Heart left ventricle (tissue), 16 donors: ENCODE measurements at places on chromosomes 1 and 21.

DNA sequence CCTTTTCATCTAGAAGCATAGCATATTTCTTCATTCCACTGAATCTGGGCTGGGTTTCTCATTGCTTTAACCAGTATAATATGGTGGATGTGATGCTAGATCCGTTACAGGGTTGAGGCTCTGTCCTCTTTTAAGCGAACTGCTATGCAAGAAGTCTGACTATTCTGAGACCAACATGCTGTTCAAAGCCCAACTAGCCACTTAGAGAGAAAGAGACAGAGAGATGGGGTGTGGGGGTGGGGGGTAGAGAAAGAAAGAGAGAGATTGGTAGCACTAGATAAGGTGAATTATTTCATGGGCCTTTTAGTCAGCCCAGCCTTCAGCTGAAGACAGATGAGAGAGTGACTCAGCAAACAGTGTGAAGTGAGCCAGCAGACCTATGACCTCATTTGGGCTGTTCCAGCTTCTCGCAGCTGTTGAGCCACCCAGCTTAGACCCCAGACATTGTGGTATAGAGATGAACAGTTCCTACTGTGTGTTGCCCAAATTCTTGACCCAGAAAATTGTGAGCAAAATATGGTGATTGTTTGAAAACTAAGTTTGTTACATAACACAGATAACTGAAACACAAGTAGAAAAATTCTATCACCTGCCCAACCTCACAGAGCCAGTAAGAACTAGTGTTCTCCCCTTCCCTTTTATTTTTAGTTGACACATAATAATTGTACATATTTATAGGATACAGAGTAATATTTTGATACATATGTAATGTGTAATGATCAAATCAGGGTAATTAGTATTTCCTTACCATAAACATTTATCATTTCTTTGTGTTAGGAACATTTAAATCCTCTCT lies 40.7 kb upstream of the PRKACB start:
- peak; percentile 63 for DNase-seq

DNA sequence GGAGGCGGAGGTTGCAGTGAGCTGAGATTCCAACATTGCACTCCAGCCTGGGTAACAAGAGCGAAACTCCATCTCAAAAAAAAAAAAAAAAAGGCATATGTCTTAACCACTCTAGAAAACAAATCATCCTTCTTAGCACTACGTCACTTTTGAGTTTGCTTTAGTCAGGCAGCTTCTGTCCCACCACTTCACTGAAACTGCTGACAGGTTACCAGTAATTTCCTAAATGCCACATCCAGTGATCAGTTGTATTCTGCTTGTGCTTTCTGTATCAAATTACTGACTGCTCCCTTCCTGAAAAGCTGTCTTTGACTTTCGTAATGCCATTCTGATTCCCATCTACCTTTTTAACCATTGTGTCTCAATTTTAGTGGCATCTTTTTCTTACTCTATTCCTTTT lies 21.7 kb downstream of the RCOR3 start:
- no peak for DNase-seq

DNA sequence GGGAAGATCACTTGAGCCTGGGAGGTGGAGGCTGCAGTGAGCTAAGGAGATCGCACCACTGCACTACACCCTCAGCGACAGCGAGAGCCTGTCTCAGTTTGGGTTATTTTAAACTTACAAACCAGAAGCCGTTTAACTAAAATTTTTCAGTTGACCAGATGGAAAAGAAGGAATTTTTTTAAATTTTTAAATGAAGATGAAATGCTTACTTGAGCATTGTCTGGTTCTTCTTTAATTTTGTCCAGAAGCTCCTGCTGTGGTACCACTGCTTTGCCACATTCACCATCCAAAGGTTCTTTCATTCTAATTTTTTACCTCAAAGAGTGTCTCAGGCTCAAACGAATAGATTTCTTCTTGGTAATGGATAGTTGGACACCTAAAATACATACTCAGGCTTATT lies 1.4 kb downstream of the ZMYM6 start:
- no peak for DNase-seq

DNA sequence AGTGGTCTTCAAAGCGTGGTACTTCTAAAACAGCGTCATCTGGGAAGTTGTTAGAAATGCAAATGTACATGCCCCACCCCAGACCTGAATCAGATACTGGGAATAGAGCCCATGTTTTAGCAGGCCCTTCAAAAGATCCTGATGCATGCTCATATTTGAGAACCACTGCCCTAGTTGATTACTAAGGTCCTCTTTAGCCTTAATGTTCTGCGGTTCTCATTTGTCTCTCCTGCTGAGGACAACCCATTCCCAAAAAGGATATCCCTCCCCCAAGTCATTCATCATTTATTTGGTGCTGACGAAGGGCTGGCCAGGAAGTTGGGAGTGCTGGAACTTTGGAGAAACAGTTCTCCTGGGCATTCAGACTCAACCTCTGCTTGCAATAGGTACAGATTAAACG lies 92.4 kb upstream of the RALGPS2 start:
- DNase-seq, result no peak

DNA sequence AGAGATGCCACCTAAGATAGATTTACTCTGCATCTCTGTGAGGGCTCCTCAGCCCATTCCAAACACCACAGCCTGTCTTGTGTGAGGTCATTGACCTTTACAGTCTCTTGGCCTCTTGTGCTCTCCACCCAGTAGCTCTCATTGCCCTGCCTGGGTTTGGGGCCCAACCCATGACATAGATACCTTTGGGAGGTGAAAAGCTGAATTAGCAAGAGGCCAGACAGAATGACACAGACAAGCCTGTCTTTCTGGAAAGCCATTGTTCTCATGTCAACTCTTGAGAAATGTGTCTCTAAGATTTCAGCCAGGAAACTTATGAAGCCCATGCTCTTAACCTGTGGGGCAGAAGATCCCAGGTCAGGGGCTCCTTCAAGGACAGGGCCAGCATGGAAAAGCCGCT lies 18.4 kb upstream of the F3 start:
- DNase-seq, result no peak

- no peak for DNase-seq
Measured at GRCh38 chr1:184747089-184747955, 7.3 kb downstream of the EDEM3 start.

DNA sequence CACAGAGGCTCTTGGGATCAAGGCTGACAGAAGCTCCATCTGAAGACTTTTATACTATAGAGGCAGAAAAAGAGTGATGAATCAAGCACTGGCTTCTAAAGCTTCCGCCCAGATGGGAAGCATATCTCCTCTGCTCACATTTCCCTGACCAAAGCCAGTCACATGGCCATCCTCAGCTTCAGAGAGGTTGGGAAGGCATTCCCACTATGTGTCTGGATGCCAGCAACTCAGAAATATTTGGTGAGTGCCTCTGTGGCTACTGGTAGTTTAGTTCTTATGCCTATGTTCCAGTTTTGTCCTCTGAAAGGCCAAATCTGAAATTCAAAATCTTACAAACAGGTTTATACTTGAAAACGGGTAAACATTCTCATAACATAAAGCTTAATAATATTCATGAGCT lies 9.9 kb upstream of the DISC1 start:
- no peak for DNase-seq

- DNase-seq, result no peak
Measured at GRCh38 chr1:41907446-41907845, 11.3 kb downstream of the HIVEP3 start.

GRCh38 chr1:237411621-237412020 lies 369.6 kb downstream of the RYR2 start:
- DNase-seq, result no peak

GRCh38 chr1:6996371-6996770 lies 211.1 kb downstream of the CAMTA1 start:
- DNase-seq, result no peak

DNA sequence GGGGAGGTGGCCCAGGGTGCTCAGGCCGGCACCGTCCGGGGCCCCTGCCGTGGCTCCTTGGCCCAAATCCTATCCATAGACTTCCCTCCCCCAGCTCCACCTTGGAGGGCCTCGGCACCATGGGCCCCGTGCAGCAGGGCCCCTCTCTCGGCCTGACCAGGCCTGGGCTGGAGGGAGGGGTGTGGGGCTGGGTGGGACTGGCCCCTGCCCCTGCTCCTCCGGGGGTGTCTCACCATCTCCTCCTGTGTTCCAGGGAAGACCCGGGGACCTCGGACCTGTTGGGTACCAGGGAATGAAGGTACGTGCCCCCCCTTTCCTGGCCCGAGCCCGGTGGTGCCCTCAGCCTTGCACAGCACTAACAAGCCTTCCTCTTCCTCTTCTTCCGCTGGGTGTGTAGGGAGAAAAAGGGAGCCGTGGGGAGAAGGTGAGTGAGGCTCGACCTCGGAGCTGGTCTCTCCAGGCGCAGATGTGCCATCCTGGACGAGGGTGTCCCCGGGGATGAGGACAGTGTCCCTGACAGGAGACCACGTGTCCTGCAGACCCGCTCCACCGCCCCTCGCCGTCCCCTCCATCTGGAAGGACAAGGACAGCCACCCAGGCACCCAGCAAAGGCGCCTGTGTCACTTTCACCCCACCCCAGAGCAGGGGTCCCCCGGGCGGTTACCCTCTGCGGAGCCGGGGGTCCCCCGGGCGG lies 7.9 kb downstream of the COL6A1 start:
- peak; percentile 20 for DNase-seq

GRCh38 chr21:39121600-39122355 lies 61.5 kb downstream of the PSMG1 start:
- no peak for DNase-seq

GRCh38 chr1:151010346-151010726 lies 2.1 kb downstream of the PRUNE1 start:
- no peak for DNase-seq

DNA sequence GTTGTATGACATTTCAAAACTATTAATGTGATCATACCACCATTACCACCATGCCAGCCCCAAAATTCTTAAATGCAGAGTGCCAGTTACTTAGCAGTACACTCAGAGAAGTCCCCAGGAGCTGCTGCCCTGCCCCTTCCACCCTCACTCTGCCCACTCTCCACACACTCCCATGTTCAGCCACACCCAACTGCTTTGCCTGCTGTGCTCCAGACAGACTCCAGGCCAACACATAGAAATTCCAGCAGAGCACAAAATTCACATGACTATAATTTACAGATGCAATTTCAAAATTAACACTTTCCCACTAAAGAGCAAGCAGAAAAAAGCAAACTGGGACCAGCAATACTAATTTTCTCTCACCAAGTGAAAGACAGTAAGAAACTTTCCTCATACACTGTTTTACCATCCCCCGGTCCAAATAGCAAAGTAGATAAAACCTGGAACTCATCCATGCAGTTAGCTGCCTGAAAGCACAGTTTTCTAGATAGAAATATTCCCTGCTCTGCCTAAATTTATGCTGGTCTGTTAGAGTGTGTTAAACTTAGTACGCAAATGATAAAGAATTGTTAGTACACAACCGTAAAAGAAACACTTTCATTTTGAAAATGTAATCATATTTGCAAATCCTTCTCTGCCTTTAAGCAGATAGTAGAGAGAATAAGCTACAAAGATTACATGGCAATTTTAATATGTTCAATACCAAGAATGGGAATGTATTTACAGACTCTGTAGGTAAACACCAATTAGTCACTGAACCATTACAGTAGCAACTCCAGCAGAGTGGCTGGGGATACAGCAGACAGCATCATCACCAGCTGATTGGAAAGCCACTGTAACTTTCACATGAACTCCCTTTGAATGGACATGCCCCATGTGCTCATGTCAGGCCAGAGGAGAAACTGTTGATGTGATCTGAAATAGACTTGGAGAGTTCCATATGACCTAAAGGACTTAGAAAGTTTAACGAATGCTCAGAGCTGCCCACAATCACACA lies 176.5 kb downstream of the VAV3 start:
- DNase-seq, result no peak

DNA sequence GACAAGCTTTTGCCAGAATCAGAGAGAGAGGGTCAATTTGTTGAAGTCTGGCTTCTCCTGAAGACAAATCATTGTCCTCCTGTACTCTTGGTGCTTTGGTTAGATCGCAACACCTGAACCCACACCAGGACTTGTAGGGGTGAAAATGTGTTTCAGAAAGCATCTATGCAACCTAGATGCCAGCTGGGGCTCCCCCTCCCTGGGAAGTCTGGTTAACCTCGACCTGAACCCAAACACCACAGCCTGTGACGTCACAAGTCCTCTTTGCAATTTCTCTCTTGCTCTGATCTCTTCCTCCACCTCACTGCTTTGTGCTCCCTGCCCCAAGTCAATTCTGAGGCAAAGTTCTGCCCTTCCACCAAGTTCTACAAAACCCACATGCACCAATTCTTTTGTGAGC lies 42.8 kb upstream of the USP24 start:
- no peak for DNase-seq
